Glomerular endothelial cell (primary cell): ENCODE measurements at places on chromosomes 7 and 10. TPM values are rescaled to one million over a fixed set of nuclear protein-coding genes. Genes with fewer than 3 reads are reported as not detected.

DNA sequence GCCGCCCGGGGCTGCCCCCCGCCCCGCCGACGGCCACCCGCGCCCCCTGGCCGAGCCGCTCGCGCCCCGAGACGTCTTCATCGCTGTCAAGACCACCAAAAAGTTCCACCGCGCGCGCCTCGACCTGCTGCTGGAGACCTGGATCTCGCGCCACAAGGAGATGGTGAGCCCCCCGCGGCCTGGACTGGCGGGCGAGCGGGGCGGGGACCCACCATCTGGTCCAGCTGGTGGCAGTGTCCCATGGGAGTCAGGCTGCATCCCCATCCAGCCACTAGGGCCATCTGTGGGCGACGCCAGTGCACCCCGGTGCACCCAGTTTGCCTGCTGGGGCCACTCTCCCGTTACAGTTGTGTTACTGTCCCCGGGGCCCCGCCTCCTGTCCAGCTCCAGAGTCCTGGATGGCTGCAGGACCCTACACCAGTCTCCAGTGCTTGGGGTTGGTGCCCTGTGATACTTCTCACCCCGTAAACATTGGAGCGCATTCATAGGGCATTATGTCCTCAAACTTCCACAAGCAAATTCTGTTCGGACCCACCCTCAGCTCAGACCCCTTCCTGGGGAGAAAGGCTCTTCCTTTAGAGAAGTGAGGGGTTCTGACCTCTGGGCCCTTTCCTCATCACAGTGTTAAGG is 672 bp downstream of the LFNG start:
- no peak for DNase-seq

DNA sequence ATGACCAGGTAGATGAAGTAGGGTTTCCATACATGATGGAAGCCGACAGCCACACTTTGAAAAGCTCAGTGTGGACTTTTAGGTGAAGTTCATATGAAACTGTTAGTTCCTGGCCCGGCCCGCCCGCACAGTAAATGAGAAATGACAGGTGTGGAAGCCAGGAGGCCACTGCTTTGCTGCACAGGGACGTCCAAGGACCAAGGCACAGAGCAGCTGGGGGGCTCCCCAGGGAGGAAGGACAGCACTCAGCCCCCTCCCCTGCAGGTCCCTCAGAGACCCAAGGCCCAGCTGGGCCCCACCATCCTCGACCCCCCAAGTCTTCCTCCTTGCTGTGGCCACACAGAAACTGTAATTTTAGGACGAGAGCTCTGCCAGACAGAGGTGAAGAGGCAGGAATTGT is 219.2 kb downstream of the PTPRN2 start:
- DNase-seq: no peak

MNX1 gene
- total RNA-seq: 0.10 TPM in 1 of 2 replicates, not detected in the other

- no peak for DNase-seq
These were observed 1.7 kb downstream of the ZFYVE27 start for GRCh38 chr10:97738616-97739015.

ALKBH4 gene
- 12.5 and 12.8 TPM in 2 replicates for total RNA-seq

- DNase-seq: no peak
These were observed 36.5 kb downstream of the STK17A start for GRCh38 chr7:43619213-43620012.

- DNase-seq: no peak
These were observed 7.0 kb downstream of the GSAP start for GRCh38 chr7:77409005-77409738.

- no peak for DNase-seq
These were observed 134.0 kb downstream of the TCF7L2 start for GRCh38 chr10:113084031-113084430.

DNA sequence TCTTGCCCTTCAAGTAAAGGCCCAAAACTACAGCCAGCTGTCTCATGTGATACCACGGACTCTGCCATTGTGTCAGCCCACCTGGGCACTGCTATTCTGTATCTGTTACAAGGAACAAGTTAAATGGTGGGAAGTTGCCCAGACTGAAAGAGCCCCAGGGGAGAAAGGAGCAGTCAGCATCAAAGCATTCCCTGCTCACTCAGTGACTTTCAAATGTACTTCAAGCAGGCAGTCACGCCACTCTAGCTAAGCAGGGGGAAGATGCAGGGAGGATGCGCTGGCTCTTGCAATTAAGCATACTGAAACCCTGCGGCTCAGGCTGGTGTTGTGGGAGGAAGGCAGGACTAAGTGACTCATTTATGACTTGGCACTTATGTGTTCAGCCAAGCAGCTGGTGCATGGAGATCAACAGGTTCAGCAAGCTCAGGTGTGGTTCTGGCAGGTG is 1249.6 kb downstream of the TYW1 start:
- DNase-seq: no peak

PSD gene
- total RNA-seq: 0.15 and 0.35 TPM in 2 replicates

GRCh38 chr10:97607095-97607636 is 17.6 kb downstream of the C10orf62 start:
- DNase-seq: no peak

DNA sequence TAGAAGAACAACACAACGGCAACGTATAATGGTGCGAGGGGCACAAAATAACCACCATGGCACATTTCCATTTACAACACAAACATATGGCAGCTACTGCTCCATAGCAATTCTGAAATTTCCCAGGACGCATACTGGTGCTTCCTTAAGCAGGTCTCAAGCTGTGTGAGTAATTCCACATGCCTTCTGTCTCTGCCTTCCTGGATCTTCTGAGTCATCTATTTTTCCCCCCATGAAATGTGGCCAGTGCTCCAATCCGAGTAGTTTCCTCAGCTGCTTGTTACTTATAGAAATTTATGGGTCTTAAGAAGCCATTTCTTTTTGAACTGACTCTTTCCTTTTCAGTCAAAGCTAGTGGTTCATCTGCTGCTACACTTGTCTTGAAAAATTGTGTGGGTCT is 256.6 kb upstream of the KLF6 start:
- no peak for DNase-seq

TFEC gene
- 9.7 and 13.6 TPM in 2 replicates for total RNA-seq

DNA sequence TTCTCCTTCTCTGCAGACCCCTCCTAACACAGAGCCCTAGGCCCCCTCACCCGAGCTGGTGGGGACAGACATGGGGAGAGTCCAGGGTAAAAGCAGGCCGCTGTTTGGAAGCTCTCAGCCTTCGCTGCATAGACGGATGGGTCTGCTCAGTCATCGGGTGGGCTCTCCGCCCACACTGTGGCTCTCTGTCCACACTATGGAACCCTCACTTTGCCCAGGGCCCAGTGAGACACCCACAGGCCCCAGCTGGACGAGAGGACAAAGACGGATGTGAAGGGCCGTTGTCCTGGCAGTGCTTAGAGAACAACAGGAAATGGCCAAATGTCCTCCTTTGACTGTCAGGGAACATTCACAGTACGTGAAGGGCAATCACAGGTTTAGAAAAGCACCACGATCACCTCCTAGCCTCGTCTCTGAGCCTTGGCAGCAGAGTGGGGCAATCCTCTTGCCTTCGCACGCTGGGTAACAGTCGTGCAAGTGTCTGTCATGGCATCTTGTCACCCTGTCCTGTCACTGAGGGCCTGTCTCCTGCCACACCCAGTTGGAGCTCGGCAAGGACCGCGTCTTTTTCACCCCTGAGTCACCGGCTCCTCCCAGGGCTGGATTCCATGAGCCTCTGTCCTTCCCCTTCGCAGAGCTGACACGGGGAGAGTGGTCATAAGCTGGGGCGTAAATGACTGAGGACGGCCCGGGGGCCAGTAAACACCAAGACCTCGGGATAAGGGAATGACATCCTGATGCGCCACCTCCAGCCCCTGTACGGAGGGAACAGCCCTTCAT is 80.6 kb downstream of the PRKAG2 start:
- DNase-seq: no peak

DNA sequence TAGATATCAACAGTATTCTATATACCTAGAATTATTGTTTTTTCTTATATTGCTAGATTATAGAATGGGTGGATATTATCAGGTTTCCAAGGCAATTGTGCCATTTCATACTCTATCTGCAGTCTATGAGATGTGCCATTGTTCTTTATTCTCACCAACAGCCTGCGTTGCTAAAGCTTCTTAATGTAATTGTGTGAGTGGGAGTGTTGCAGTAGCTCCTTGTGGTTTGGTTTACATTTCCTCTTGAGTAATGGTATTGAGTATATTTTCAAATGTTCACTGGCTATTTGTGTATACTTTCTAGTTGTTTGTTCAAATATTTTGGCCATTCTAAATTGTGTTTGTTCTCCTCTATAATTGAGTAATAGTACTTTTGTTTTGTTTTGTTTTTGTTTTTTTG is 199.2 kb downstream of the TFEC start:
- no peak for DNase-seq

GRCh38 chr7:94062372-94062771 is 58.2 kb upstream of the BET1 start:
- no peak for DNase-seq

CALHM1 gene
- not detected in 2 replicates for total RNA-seq
